NCI-H146 (cell line): ENCODE measurements at places on chromosomes 6 and 20.

DNA sequence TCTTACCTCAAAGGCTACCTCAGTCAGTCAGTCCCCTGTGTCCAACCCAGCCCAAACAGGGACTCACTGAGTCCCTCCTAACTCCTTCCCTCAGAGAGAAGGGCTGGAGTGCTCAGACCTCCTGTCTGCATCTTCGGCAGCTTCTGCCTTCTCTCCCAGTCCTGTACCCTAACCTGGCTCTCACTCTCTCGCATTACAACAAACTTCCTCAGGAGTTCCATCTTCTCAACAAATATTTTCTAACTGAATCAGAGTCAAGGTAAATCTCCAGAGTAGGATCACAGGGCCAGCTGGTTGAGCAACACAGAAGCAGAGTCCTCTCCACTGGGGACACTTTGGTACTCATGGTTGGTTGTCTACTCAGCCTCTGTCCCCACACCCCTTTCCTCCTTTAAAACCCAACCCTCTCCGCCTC is 92.3 kb downstream of the MRPL14 start:
- DNase-seq: no peak

- no peak for DNase-seq
Observed at GRCh38 chr6:84581494-84582259, 182.7 kb downstream of the TBX18 start.

GRCh38 chr6:157172830-157173536 is 150.3 kb downstream of the TMEM242 start:
- DNase-seq: peak; percentile 17

DNA sequence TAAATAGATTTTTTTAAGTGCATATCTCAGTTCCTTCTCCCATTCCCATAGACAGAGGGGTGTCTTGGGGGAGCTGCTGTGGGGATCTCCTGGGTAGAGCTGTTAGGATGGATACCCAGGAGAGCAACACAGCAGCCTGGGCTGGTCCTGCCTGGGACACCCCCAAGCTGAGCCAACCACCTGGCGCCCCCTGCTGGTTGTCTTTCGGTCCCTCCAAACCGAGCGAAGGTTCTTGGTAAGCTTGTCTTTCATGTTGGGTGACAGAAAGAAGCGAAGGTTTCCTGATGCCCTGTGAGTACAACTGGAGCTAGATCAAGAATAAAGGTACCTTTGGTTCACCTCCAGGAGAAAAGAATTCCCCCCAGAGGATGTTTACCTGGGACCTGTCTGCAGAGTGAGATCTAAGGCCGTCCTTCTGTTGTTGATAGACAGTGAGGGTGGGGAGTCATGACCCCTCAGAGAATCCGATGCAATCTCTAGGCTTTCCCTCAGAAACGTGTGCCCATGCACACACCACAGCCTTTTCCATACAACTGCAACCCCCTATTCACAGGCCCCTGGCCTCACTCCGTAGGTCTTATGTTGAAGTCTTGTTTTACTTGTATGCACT is 50.8 kb downstream of the SNX9 start:
- DNase-seq: peak; percentile 78

- DNase-seq: no peak
Observed at GRCh38 chr20:62507323-62507722, 31.5 kb upstream of the GATA5 start.

DNA sequence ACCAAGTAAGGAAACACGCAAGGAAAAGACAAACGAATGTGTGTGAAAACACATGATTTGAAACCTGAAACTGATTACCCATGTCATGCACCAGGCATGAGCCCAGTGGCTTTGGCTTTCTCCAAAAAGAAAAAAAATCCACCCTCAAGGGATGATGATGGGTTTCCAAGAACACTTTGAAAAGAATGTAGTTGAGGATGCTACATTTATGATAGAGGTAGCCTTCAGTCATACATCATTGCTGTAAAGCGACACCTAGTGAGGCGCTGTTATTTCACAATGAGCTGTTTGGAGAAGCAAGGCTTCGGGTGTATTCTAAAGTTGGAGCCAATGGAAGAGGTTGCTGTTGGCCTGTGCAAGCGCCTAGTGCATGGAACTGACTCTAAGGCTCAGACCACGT is 124.9 kb downstream of the SCML4 start:
- no peak for DNase-seq

- no peak for DNase-seq
Observed at GRCh38 chr6:58198301-58198700, 880.9 kb downstream of the PRIM2 start.

GRCh38 chr6:167428664-167429333 is 103.9 kb downstream of the TTLL2 start:
- DNase-seq: no peak

DNA sequence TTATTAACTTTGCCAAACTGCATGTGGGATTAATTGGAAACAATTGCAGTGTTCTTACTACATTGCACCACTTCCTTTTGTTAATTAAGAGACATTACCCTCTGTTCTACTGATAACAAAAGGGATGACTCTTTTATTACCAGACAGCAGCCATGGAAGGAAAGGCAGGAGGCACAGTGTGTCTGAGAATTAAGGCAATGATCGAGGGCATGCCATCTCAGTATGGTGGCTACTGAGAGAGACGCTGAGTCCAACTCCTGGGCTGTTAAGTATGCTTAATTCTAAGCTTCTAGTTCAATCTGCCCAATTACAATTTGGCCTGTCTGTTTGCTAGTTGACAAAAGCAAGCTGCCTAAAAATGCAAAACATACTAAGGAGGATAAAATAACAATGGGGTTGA is 227.4 kb downstream of the PHACTR1 start:
- DNase-seq: no peak

DNA sequence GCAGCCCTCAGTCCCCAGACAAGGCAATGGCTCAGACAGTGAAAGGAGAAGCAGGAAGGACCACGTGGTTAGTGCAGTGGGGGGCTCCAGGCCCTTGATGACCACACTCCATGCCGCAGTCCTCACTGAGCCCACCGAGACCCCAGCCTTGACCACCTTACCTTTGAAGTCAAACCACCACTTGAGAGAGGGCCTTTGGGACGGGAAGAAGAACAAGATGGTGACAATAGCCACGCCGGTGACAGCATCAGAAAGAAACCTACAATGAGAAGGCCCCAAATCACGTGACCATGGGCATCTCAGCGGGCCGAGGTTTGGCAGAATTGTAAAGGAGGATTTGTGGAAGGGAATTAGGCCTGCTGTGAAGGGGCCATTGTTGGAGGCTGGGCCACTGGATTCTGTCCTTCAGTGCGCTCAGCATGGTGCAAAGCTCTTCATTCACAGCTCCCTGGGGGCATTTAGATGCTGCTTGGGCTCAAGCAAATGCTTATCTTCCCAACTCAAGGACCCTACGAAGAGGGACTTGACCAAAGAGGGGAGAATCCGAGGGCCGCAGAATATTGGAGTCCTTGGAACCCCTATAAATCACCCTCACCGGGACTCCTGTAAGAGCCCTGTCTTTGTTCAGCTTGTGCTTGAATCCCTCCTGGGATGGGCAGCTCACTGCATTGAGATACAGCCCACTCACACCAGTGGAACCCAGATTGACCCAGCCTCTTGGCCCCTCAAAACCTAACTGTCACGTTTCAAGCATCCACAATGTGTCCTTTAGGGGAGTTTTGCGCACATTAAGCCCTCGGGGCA is 33.2 kb upstream of the OCSTAMP start:
- peak; percentile 98 for DNase-seq

DNA sequence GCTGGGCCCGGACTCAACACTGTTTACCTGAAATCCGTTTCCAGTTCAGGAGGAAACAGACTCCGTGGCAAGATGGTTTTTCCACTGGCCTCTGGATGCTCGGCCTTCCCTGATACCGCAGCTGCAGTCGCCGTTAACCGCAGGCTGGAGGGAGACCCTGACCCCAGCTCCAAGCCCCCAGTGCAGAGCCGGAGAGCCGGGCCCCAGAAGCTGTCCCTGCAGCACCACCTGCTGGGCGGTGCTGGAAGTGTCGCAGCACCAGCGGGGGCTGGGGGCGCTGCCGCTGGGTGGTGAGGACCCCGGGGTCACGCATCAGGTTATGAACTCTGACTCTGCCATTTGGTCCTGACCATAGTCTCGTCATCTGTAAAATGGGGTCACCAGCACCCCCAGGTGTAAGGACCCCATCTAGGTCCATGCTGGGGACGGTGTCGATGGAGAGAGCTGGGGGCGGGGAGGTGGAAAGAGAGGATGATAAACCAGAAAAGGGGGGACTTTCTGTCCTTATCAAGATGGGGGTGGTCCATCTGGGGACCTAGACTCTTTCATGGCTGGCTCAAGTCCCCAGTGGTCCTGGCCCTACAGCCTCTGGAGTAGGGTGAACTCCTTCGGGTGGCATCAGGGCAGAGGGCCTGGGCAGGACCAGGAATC is 20.8 kb upstream of the CHRNA4 start:
- no peak for DNase-seq
